ENCODE measurements at places on chromosomes 3 and 15. TPM values are rescaled to one million over a fixed set of nuclear protein-coding genes. Genes with fewer than 3 reads are reported as not detected.

The CMTM8 gene
- 0.63 TPM for total RNA-seq

The SLC6A20 gene
- 1.6 TPM for total RNA-seq

The MCF2L2 gene
- 57.3 TPM for total RNA-seq

The IGSF11 gene
- 19.4 TPM for total RNA-seq

The MEF2A gene
- total RNA-seq = 58.2 TPM

The TEX264 gene
- 14.1 TPM for total RNA-seq

The FBXO40 gene
- not detected for total RNA-seq

Data from parietal lobe (tissue), 2 donors.